ENCODE measurements at places on chromosomes 12 and 14. TPM values are rescaled to one million over a fixed set of nuclear protein-coding genes. Genes with fewer than 3 reads are reported as not detected.
A peak's percentile ranks its signal among the peaks of the same experiment; 100 is the strongest.

- H3K27ac ChIP-seq, result no peak overlapping the region
- H3K4me1 ChIP-seq, result no peaks in the 10 kb centered on the region
- no peak for DNase-seq
- no peaks in the 10 kb centered on the region for H3K27me3 ChIP-seq
- H3K36me3 ChIP-seq, result no peaks in the 10 kb centered on the region
- no peak overlapping the region for H3K4me3 ChIP-seq
Measured at GRCh38 chr14:60302663-60303062, 53.6 kb downstream of the PPM1A start.

DNA sequence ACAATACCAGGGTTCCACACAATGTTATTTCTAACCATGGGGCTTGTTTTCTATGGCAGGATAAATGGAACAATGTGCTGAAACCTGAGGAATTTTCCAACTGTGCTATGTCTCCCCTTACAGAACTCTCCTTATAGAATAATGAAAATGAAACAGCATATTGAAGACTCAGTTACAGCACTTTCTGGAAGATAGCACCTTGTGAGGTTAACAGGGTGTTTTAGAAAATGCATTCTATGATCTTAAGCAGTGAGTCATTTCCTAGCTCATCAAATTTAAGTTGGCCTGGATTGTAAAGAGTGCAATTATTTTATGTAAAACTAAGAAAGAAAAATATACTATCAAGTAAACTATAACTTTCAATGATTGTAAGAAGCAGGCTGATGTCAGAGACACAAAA lies 60.1 kb upstream of the CNTN1 start:
- H3K36me3 ChIP-seq, result no peaks in the 10 kb centered on the region
- H3K4me3 ChIP-seq, result no peak overlapping the region
- no peaks in the 10 kb centered on the region for H3K4me1 ChIP-seq
- no peaks in the 10 kb centered on the region for H3K27me3 ChIP-seq
- DNase-seq, result no peak

- no peaks in the 10 kb centered on the region for H3K27me3 ChIP-seq
- no peak for DNase-seq
- H3K4me1 ChIP-seq, result no peaks in the 10 kb centered on the region
- H3K4me3 ChIP-seq, result no peak overlapping the region
- no peak overlapping the region for H3K27ac ChIP-seq
Measured at GRCh38 chr12:119457271-119457670, 122.7 kb downstream of the CCDC60 start.

The SERPINA9 gene
- not detected for total RNA-seq

The FAIM2 gene
- 0.57 TPM for total RNA-seq

The TTLL5 gene
- 45.3 TPM for total RNA-seq

- H3K27ac ChIP-seq, result no peak overlapping the region
- H3K36me3 ChIP-seq, result no peaks in the 10 kb centered on the region
- no peak overlapping the region for H3K4me3 ChIP-seq
- H3K27me3 ChIP-seq, result no peaks in the 10 kb centered on the region
- DNase-seq, result no peak
Measured at GRCh38 chr12:34601689-34602088, 579.4 kb downstream of the ALG10 start.

DNA sequence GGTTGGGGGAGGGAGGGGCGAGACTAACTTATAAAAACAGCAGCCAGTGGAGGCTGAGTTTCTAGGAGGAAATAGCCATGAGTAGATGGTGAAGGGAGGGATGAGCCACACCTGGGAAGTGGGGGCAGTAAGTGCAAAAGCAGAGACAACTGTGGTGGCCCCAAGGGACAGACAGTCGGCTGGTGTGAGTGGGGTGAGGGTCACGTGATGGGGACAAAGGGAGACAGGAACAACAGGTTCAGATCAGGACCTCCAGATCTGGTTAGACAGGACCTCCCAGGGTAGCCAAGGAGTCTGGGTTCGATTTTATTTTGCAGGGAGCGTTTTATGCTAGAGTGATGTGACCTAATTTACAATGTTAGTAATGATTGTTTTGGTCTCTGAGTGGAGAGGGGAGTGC lies 8.6 kb downstream of the RPH3A start:
- H3K4me1 ChIP-seq, result no peaks in the 10 kb centered on the region
- no peak overlapping the region for H3K4me3 ChIP-seq
- no peaks in the 10 kb centered on the region for H3K36me3 ChIP-seq
- no peak for DNase-seq
- H3K27me3 ChIP-seq, result no peaks in the 10 kb centered on the region

The SERPINA1 gene
- 120 TPM for total RNA-seq

The DPY19L2 gene
- 4.3 TPM for total RNA-seq

- no peaks in the 10 kb centered on the region for H3K36me3 ChIP-seq
- H3K4me1 ChIP-seq, result peaks cover 32% of the 10 kb centered on the region
- DNase-seq, result peak; percentile 34
- no peaks in the 10 kb centered on the region for H3K27me3 ChIP-seq
Measured at GRCh38 chr12:57894399-57895292, 46.7 kb upstream of the ATP23 start.

The HHIPL1 gene
- total RNA-seq, result 4.0 TPM

DNA sequence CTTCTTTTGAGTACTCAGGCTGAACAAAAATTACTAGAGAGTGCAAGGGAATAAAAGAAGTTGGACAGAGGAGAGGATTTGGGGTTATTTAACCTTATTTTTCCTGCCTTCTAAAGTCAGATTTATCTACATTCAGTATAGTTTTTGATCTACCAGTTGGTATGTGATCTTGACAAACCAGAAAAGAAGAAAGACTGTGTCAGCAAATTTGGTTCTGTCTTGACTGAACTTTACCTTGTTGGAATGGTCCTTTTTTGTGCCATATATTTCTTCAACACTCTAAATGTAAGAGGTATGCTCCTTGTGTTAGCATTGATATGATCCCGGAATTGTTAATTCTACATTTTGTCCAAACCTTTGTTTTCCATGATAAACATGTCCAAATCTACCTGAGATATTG lies 47.7 kb upstream of the ADAMTS20 start:
- no peaks in the 10 kb centered on the region for H3K4me1 ChIP-seq
- no peaks in the 10 kb centered on the region for H3K27me3 ChIP-seq
- DNase-seq, result no peak

The WIF1 gene
- total RNA-seq, result 109 TPM

- H3K27ac ChIP-seq, result no peak overlapping the region
- H3K4me3 ChIP-seq, result no peak overlapping the region
- H3K36me3 ChIP-seq, result no peaks in the 10 kb centered on the region
- H3K27me3 ChIP-seq, result peaks cover 23% of the 10 kb centered on the region
- no peaks in the 10 kb centered on the region for H3K4me1 ChIP-seq
- DNase-seq, result no peak
Measured at GRCh38 chr12:113647048-113647447, 175.4 kb upstream of the LHX5 start.

DNA sequence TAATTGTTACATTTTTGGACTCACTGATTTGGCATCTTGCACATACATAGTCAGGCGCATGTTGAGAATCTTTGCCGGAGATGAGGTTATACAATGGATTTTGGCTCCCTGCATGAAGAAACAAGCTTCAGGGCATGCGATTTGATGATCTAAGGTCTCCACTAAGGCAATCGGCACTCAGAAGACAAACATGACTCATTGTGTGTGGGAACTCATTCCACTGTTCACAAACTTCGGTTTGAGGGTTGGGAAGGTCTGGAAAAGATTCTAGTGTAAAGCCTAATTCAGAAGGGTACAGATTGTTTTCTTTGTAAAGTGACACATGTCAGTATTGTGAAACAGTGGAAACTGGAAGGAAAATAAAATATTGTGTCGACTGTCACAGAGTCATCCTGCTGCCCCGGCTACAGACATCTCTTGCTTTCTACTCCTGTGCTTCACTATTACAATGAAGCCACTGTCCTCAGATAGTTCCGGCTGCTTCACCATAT lies 192.6 kb upstream of the HMGA2 start:
- no peaks in the 10 kb centered on the region for H3K36me3 ChIP-seq
- H3K4me1 ChIP-seq, result no peaks in the 10 kb centered on the region
- H3K27ac ChIP-seq, result no peak overlapping the region
- no peak overlapping the region for H3K4me3 ChIP-seq
- no peaks in the 10 kb centered on the region for H3K27me3 ChIP-seq

- H3K4me1 ChIP-seq, result peaks cover 14% of the 10 kb centered on the region
- H3K27me3 ChIP-seq, result no peaks in the 10 kb centered on the region
- H3K27ac ChIP-seq, result peak overlapping the region; percentile 91
- H3K4me3 ChIP-seq, result peak overlapping the region; percentile 55
- H3K36me3 ChIP-seq, result no peaks in the 10 kb centered on the region
- DNase-seq, result no peak
Measured at GRCh38 chr12:93741659-93742109, 64.5 kb downstream of the CRADD start.

GRCh38 chr14:58119381-58119780 lies 32.6 kb downstream of the ARMH4 start:
- DNase-seq, result no peak
- H3K36me3 ChIP-seq, result peaks cover 3% of the 10 kb centered on the region
- no peak overlapping the region for H3K4me3 ChIP-seq

DNA sequence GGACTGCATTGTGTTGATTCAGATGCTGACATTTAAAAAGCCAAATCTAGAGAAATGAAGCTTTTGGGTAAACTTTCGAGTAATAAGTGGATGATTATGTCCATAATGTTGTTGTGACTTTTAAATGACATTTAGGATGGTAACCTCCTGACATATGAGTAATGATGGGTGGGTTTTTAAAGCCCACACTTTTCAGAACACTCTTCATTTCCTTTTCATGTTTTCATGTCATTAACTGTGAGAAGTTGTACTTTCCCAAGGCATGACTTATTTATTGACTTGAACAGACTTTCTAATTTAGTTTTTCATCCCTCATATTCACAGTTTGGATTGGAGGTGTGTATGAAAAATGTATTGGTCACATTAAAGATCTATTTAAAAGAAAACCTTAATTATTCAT lies 35.5 kb downstream of the RGS6 start:
- no peaks in the 10 kb centered on the region for H3K4me1 ChIP-seq
- no peak overlapping the region for H3K4me3 ChIP-seq
- DNase-seq, result no peak
- no peak overlapping the region for H3K27ac ChIP-seq
- peaks cover 2% of the 10 kb centered on the region for H3K27me3 ChIP-seq

The CLEC2B gene
- total RNA-seq, result 14.1 TPM

DNA sequence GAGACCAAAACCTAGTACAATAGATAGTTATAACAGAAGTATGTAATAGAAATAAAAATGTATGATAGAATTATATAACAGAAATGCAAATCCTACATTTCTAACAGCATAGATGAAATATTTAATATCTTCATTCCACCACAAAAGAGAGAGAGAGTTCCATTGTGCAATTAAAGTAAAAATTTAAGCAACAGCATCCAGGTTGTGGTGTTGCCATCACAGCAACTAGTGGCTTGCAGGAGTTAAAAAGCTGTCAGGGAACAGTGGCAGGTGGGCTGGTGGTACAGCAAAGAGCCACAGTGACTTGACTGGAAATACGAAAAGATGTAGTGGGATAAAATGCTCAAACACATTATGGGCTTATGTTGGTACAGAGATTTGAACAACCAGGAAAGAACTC lies 57.1 kb upstream of the MDM1 start:
- no peak overlapping the region for H3K27ac ChIP-seq
- no peaks in the 10 kb centered on the region for H3K4me1 ChIP-seq
- no peak overlapping the region for H3K4me3 ChIP-seq
- no peaks in the 10 kb centered on the region for H3K36me3 ChIP-seq
- DNase-seq, result no peak

DNA sequence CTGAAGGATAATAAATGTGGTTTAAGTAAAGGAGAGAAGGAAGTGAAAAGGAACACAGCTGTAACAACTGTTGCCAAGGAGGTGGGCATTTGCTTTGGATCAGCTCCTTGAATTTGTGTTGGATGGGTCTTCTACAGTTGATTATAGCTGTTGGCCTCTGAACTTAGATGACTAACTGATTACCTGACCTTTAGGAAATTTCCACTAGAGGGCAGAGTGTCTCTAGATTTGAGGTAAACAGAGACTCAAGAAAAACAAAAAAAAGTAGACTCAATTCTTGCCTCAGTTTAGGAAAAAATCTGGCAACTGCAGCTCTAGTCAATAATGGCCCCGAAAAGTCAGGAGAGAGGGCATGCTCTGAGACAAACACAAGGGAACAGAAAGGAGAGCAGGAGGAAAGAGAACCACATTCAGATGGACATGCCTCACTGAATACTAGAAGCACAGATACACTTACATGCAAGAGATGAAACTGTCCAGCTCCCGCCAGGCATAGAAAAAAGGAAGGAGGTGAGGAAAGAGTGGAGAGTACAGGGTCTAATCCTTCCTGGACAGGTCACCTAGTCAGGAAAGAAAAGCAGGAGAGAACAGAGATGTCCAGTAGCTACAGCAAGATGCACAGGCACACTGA lies 20.6 kb downstream of the COX14 start:
- H3K4me1 ChIP-seq, result peaks cover 2% of the 10 kb centered on the region
- peak; percentile 47 for DNase-seq
- peaks cover 26% of the 10 kb centered on the region for H3K36me3 ChIP-seq
- H3K4me3 ChIP-seq, result no peak overlapping the region

The GZMH gene
- not detected for total RNA-seq

- no peak for DNase-seq
- no peak overlapping the region for H3K27ac ChIP-seq
- H3K27me3 ChIP-seq, result no peaks in the 10 kb centered on the region
Measured at GRCh38 chr12:27213830-27214787, 30.0 kb upstream of the STK38L start.

The DLGAP5 gene
- total RNA-seq, result 0.34 TPM

DNA sequence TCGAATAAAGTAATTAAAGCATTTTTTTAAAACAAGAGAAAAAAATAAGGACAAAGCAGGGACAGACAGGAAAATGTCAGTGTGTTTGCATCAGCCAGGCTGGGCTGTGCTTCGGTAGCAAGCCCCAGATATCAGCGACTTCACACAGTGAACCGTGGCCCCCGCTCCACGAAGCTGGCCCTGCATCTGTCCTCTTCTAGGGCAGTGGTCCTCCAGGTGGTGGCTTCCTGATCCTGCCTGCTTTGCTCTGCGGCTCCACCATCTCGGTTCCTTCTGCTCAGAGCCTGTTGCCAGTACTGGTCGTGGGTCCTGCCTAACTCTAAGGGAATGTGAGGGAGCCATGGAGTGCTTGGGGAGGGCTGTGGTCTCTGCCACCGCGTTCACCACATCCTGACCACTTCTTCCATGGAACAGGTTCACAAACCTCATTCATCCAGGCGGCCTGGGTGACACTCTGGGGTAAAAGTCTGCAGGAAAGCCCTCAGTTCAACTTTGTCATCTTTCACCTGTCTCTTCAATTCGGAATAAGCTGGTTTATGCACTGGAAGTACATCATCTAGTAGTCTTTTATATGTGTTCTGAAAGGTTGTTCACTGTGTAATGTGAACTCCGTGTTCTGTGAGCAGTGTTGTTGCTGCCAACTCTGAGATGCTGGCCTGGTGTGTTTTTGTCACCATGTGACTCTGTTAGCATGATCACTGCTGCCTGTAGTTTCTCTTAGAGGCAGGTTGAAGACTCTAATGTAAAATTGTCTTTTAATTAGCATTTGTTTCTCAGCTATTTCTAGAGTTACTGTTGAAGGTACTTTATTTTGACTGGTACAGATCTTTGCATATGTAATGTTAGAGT lies 47.9 kb downstream of the ANKRD9 start:
- H3K4me1 ChIP-seq, result peaks cover 3% of the 10 kb centered on the region
- no peak overlapping the region for H3K27ac ChIP-seq
- no peak for DNase-seq
- no peak overlapping the region for H3K4me3 ChIP-seq
- H3K36me3 ChIP-seq, result peaks cover 11% of the 10 kb centered on the region
- H3K27me3 ChIP-seq, result no peaks in the 10 kb centered on the region

Data from lung (tissue), 17 donors.